Hematopoietic multipotent progenitor cell treated with erythropoietin and hydrocortisone succinate and interleukin-3 and kit ligand, for 17 days (in vitro differentiated cells): ENCODE measurements at places on chromosomes 12 and 14.

DNA sequence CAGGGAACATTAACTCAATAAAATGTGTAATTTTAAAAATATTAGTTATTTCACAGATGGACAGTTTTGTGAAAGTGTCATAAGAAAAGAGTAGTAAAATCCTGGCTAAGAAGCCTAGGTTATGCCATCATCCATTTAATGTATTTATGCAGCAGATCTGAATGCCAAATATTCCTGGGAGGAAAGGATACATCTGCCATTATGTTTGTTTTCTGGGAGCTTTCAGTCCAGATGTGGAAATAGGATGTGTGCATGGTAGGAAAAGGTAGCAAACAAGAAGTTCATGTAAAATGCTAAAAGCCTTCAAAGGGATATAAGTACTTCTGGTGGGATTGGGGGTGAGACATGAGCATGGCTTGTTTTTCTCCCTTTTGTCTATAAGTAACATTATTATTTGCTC is 27.0 kb upstream of the CLEC14A start:
- DNase-seq = no peak

DNA sequence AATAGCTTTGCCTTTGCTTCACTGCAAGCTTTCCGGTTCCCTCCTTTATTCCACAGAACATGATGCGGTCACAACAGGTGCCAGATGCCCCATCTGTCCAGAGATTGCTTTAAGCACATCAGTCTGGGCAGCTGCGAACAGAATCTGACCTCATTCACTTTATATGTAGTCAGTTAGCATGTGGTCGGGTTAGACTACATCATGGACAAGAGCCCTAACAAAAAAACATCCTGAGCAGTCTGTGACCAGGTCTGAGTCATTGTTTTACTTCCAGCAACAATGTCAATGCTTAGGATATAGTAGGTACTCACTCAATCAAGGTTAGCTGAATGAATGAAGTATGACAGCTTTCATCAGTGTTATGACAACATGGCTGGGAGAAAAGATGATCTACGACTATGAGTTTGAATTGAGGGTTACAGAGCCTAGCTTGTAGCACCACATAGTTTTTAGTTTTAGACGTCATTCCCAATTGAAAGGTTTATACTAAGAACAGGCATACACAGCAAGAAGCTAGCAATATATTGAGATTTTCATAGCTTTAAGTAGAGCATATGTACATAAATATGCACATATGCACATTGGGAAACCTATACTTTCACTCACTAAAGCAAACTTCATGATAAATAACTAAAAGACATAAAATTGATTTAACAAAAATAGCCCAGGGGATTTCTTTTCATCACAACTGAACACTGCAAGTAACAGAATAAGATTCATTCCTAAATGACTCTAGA is 64.2 kb upstream of the TMCC3 start:
- no peak for DNase-seq

GRCh38 chr14:24171422-24172260 is at the start of gene REC8:
Gene REC8, plus strand, starts transcription at chr14:24172080. Its CDS starts 473 bp downstream, at chr14:24172553.
- peak; percentile 25 for DNase-seq

DNA sequence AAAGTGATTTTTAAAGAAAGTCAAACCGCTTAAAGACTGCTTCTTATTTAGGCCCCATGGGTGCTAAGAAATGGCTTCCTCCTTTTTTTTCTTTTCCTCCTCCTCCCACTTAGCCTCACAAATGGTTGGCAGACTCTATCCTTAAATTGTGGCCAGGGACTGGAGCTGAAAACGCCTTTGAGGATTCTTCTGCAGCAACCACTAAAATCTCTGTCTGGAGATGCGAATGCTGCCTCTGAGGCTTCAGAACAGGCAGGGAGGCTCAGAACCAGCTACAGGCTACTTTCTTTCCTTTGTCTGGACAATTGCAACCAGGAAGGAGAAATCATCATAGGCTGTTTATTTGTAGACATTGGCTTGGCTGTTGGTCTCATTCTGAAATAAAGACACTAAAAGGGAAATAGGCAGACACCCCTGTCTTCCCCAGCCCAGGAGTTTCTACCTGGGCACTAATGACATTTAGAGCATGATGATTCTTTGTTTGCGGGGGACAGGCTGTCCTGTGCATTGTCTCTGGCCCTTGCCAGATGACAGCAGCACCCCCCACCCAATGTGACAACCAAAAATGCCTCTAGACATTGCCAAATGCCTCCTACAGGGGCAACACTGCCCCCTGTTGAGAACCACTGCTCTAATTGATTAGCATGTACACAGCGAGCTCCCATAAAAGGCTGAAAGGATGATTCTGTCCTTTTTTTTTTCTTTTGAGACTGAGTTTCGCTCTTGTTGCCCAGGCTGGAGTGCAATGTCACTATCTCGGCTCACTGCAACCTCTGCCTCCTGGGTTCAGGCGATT is 50.3 kb downstream of the MAP1LC3B2 start:
- DNase-seq = no peak

DNA sequence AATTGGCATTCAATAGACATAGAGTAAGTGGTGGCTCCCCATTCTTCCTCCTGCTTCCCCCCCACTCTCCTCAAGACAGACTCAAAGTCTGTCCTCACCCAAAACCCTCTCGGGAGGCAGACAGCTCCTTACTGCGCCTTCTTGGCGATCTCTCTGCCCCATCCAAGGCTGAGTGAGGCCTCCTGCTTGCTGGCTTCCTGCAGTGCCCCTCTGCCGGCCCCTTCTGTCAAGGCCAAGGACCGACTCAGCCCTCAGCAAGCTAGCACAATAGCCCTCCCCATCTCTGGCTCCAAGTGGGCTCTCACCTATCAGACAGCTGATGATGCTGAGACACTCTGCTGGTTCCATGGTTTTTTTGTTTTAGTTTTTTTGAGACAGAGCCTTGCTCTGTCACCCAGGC is 62.5 kb upstream of the DLK1 start:
- no peak for DNase-seq

DNA sequence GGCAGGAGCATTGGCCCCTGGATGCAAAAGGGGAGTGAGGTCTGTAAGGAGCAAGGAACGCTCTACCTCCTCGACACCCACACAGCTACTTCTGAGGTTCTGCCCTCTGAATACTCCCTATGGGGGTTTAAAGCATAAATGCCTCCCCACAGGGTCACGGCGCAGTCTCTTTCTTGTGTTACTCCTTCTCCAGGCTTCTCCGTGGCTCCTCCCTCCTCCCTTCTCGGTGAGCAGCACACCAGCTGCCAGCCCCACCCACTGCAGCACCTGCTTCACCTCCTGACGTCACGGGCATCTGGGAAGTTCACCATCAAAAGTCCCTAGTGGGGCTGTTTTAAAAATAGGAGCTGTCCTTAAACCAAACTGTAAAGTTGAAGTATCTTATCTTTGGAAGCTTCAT is 67.3 kb downstream of the SPTB start:
- peak; percentile 26 for DNase-seq

DNA sequence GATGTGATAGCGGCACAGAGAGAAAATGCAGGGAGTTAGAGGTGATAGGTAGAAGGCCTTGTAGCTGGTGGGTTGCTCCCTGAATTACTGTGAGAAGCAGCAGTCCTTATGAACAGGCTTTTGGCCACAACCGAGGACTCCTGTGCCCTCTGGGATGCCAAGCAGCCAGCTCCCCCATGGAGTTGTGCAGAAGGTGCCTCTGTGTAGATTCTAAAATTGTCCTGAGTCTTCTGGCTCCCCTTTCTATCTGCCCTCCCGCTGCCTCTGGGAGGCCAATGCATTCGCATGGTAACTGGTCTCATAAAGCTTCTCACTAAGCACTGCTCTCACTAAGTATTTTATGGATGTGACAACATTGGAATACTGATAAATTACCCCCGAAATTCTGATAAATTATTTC is 16.1 kb upstream of the SUSD6 start:
- no peak for DNase-seq

GRCh38 chr12:67918441-67918840 is 70.8 kb upstream of the IFNG-AS1 start:
- DNase-seq = no peak

DNA sequence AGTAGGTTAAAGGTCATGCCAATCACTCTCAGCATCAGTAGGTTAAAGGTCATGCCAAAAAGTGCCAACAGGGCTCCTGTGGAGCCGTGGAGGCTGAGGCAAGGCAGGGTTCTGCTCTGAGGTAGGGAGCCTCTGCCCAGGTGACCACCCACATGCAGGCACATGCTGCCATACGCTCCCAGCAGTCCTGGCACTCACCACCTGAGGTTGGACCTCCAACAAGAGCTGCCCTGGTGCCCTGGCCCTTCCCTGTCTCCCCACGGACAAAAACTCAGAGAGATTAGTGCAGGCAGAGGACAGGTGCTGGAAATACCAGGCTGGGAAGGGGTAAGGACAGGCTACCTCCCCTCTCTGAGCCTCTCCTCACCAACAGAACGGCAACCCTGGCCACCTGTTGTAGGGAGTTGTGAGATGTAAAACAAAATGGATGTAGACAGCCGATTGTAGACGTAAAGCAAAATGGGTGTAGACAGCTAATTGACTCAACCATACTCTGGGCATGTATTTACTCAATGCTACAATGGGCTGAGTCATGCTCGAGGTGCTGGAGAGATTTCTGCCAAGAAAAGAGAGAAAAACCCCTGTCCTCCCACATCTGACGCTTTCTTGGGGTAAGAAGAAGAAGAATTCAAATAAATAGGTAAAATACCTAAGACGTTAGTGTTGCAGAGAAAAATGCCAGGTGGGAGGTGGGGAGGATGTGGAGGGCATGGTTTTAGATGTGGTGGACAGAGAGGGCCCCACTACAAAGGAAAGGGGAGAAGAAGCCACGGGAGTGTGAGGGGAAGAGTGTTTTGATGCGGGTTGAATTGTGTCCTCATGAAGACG is 32.4 kb downstream of the LTBP2 start:
- DNase-seq = no peak

DNA sequence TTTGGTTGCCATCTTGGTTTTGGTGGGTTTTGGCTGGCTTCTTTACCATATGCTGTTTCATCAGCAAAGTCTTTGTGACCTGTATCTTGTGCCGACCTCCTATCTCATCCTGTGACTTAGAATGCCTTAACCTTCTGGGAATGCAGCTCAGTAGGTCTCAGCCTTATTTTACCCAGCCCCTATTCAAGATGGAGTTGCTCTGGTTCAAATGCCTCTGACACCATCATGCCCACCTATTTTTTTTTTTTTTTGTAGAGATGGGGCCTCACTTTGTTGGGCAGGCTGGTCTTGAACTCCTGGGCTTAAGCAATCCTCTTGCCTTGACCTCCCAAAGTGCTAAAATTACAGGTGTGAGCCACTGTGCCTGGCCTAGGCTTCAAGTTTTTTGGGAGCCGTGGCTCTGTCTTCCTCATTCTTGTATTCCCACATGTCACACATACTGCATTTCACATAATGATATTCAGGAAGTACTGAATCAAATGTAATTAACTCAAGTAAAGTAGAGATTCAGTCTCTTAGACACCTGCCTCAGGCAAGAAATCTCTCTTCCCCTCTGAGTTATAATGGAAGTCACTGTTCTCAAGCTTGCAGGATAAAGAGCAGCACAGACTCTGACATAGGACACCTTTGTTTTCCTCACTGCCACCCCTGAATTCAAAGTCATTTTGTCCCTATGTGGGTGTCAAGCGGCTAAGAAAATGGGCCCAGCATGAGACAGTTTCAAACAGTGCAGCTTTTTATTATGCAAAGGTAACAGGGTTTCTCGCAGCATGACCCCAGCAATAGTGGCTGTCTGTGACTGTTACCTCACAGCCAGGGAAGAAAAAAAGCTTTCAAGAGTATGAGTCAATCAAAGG is 159.0 kb downstream of the PTPN11 start:
- no peak for DNase-seq

DNA sequence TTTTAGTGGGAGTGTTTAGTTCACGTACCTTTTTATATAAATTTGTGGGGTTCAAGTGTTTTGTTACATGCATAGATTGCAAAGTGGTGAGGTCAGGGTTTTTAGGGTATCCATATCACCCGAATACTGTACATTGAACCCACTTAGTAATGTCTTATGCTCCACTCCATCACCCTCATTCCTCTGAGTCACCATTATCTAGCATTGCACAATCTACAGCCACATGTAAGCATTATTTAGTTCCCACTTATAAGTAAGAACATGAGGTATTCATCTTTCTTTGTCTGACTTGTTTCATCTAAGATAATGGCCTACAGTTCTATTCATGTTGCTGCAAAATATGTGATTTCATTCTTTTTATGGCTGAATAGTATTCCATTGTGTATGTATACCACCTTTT is 583.7 kb upstream of the LRFN5 start:
- DNase-seq = no peak

DNA sequence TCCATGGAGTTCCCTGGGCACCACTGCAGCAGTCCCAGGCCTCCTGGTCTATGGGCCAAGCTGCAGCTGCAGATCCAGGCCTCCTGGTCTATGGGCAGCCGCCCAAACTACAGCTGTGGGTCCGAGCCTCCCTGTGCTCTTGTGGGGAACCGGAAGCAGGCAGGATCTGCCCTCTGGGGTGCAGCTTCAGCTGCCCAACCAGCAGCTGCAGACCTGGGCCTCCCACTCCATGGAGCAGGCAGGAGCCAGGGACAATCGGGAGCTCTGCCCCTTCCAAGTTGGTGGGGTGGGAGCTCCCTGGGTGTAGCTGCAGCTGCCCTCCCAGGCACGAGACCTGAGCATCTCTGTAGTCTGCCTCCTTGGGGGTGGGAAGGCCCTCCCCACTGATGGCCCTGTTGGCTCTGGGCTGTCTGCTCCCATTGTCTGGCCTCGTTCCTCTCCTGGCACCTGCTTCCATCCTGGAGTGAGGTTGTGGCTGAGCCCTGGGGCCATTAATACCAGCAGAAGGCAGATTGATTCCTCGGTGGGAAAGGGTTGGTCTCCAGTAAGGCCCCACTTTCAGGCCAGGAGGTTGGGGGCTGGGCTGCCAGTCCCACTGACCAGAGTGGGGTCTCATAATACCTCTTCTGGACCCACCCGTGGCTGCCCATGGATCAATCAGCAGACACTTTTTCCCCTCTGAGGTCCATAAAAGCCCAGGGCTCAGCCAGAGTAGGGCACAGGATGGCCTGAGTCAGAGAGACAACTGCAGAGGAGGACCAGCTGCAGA is 142.1 kb downstream of the GPR65 start:
- no peak for DNase-seq

GRCh38 chr12:51534216-51535074 is 56.6 kb upstream of the SCN8A start:
- no peak for DNase-seq

DNA sequence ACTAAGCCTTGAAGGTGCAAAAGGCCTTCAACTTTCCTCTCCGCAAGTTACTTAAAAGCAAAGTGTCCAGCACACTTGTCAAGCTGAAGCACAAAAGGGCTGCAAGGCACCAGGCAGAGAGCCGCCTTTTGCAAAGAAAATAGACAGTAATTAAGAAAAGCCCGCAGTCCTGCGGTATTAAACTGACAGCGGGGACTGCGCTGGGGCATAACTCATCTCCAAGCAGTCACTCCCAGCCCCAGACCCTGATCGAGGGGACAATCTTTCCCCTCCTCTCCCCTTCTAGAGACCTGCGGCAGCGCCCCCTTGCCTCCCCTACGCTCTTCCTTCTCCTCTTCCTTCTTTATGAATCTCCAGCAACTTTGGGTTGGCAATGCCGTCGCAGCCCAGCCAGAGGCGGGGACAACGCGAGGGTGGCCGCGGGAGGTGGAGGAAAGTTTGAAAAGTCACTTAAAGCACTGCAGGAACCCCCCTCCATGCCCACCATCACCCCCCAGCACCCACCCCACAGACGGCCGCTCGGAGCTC is 200.9 kb upstream of the CAND1 start:
- DNase-seq = no peak

- no peak for DNase-seq
Observed at GRCh38 chr12:123227581-123228258, 5.2 kb downstream of the MPHOSPH9 start.
